ENCODE measurements at places on chromosomes 13 and 19.
A peak's percentile ranks its signal among the peaks of the same experiment; 100 is the strongest.

DNA sequence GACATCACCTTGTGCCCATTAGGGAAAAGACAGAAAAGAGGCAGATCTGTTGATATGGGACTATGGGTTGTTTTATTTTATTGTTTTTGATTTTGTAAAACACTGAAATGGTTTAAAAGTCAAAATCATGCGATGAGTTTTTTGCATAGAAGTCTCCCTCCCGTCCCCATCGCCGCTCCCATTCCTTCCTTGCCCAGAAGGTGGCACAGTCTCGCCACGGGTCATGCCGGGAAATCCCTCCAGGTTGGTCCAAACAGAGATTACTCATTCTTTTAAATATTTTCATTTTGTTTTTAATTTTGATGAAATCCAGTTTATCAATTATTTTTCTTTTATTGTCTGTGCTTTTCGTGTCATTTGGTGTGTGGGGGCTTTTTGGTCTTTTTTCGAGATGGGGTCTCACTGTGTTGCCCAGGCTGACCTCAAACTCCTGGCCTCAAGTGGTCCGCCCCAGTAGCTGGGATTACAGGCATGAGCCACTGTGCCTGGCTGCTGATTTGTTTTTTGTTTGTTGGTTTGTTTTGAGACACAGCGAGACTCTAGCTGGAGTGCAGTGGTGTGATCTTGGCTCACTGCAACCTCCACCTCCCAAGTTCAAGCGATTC lies 9.2 kb downstream of the PGPEP1 start:
- DNase-seq, result peak; percentile 87

GRCh38 chr19:2561895-2562294 lies 86.0 kb downstream of the GADD45B start:
- no peak for DNase-seq

- no peak for DNase-seq
Observed at GRCh38 chr13:59279576-59279975, 884.2 kb downstream of the DIAPH3 start.

- DNase-seq, result no peak
Observed at GRCh38 chr13:85985797-85986196, 186.6 kb upstream of the SLITRK6 start.

DNA sequence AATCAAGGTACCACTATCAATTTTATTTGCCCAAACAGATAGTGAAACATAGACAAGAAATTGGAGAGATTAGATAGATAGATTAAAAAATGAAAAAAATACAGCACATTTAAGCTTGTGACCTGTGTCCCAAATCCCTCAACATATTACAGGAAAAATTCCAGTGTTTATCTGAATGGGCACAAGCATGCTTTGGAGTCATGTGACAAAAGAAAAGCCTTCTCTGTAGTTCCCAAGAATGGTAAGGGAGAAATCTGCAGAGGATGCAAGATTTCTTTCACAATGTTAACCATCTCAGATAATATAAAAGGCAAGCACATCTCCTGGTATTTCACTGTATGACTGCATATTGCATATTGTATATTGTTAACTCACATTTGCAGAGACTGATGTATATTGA lies 168.0 kb downstream of the PCDH9 start:
- no peak for DNase-seq

- peak; percentile 39 for DNase-seq
Observed at GRCh38 chr19:6220385-6221191, 59.2 kb downstream of the MLLT1 start.

GRCh38 chr19:43308244-43308815 lies 39.0 kb upstream of the PSG9 start:
- no peak for DNase-seq

DNA sequence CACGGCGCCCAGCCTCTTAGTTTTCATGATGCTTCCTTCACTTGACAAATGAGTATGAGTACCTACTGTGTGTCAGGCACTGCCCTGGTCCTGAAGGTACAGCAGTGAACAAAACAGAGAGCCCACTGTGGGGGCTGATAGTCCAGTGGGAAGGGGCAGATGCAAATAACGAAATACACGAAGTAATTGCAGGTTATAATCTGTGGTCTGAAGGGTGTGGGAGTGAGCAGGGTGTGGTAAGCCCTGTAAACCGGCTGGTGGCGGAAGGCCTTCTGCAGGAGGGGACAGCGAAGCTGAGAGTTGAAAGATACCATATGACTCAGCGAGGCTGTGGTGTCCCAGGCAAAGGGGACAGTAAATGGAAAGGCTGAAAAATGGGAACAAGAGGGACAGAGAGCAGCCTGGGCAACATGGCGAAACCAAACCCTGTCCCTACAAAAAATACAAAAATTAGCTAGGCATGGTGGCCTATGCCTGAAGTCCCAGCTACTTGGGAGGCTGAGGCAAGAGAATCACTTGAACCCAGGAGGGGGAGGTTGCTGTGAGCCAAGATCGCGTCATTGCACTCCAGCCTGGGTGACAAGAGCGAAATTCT lies 60.5 kb downstream of the MAP4K1 start:
- DNase-seq, result no peak

DNA sequence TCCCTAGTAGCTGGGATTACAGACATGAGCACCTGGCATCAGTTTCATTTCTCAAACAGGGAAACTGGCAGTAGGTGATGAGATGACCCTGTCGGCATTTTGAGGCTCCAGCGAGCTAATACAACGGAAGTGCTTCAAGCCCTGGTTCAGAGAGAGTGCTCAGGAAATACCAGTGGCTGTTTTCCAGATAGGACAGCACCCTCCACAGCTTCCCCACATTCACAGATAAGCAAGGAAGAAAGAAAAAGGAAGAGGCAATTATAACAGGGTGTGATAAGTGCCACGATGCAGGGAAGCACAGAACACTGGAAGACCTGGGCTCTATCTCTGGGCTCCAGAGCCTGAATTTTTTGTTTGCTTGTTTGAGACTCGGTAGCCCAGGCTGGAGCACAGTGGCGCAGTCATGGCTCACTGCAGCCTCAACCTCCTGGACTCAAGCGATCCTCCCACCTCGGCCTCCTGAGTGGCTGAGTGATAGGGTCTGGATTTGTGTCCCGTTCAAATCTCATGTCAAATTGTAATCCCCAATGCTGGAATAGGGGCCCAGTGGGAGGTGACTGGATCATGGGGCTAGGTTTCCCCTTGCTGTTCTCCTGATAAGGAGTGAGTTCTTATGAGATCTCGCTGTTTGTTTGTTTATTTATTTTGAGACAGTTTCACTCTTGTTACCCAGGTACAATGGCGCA lies 43.5 kb downstream of the PIN1 start:
- DNase-seq, result no peak

DNA sequence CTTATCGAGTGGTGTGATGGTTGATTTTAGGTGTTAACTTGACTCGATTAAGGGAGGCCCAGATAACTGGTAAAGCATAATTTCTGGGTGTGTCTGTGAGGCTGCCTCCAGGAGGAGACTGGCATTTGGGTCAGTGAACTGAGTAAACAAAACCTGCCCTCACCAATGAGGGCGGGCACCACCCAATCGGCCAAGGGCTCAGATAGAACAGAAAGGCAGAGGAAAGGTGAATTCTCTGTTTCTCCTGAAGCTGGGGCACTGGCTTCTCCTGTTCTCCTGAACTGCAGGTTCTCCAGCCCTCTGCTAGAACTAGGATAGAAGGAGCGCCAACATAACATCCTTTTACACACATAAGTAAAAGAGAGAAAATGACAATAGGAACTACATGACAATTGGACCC lies 35.1 kb downstream of the ESD start:
- DNase-seq, result no peak

All from adipocyte (in vitro differentiated cells).